Kasumi-1 (cell line): ENCODE measurements at places on chromosomes 7 and 10.
A peak's percentile ranks its signal among the peaks of the same experiment; 100 is the strongest.

DNA sequence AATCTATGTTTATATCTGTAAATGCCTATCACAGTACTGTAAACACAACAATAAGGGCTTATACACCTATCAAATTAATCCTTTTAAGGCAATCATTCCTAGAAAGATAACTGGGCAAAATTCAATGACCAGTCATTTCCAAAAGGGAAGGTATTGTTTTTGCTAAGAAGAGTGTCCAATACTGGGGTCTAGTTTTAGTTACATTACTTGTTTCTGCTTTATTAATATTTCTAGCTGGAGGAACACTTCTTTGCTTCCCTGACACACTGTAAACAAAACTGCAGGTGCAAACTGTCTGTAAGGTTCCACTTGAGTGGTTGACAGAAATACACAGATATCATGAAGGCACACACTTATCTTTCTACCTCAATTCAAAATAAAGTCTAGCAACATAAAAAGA, 84.2 kb upstream of the FAM133B start:
- DNase-seq, result no peak

GRCh38 chr10:33412653-33413361, 78.3 kb upstream of the NRP1 start:
- DNase-seq, result peak; percentile 35

DNA sequence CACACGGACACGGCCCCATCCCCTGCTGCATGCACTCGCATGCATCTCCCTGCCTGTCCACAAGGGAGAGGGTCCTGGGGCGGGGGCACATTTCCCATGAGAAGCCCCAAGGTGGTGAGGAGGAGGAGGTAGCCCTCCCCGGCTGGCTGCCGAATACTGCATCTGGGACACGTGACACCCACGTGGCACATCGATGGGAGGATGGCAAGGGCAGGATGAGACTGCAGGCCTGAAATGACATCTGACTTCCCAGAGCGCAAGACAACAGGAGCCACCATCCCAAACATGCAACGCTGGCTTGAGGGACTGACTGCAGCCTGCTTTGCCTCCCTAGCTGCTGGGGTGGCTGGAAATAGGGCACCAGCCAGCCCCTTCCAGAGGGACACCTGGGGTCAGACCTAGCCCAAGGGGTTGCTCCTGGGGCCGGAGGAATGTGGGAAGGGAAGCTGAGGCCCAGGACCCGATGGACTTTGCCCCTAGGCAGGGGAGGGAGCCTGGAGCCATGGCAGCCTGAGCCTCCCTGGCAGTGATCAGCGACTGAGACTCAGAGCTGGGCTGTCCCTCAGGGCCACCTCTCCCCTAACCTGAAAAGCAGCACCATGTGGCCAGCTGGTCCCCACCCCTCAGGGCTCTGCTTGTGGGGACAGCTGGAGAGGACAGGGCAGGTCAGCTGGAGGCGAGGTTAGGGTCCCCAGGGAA, 16.1 kb downstream of the BUD23 start:
- DNase-seq, result no peak

DNA sequence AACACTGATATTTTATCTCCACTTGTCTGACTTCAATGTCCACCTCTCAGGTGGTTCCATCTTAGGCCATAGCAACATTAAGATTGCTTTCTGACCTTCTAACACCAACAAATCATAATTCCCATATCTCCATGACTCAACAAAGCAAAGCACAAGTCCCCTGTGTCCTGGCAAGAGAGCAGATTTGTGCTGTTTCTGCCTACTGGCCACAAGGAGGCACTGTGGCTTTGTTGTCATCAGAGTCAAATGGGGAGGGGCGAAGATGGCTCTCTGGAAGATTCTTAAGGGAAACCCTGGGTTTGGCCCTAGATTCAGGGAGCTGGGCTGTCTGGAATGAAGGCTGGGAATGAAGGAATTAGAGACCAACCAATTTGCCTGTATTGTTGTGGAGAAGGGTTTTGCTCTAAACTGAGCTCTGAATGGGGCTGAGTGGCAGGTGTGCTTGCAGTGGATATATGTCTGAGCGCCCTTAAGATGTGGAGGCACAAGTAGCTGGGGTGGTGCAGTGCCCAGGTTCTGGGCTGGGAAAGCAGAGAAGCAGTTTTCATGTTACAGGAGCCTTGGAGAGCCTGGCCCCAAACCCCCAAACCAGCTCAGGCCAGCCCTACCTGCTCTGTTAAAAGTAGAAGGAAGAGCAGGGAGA, 154.8 kb upstream of the PRSS58 start:
- peak; percentile 68 for DNase-seq

DNA sequence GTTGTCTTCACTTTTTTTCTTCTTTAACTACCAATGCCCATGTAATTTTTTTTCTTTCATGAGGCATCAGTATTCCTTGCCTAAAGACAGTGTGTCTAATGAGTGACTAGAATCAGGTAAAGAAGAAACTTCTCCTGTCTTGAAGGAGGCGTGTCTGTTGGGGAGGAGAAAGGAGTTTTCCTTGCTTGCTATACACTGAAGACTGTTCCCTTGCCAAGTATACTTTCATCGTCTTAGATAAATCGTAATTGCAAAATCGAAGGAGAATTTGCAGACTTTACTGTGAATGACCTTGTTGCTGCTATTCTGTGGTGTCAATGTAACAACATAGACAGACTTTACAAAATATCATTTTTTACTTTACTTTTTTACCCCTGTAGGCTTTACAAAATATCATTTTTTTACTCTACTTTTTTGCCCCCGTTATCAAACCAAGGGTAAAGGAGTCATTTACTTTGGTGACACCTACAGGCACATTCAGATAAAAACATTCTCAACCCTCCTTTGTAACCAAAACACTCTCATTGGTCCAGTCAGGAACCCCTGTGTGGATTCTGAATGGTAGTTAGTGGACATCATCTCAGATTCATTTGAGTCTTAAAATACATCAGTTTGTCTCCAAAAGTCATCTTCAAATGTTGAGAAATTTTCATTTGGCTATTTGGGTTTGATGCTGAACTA, 232.4 kb downstream of the AHR start:
- peak; percentile 16 for DNase-seq
